Astrocyte (in vitro differentiated cells and primary cell): ENCODE measurements at places on chromosomes 2 and 18. TPM values are rescaled to one million over a fixed set of nuclear protein-coding genes. Genes with fewer than 3 reads are reported as not detected.

GRCh38 chr2:8479298-8479697 lies 202.6 kb upstream of the ID2 start:
- no peak for DNase-seq

Gene OR6B2
- total RNA-seq, result not detected in 2 replicates

Gene LIMS2
- 73.3 and 75.1 TPM in 2 replicates for total RNA-seq

Gene GALNT3
- total RNA-seq, result 16.4 and 19.9 TPM in 2 replicates

GRCh38 chr2:216516730-216517350 lies 18.2 kb downstream of the RPL37A start:
- DNase-seq, result peak; percentile 25

GRCh38 chr2:48943436-48943835 lies 187.9 kb upstream of the LHCGR start:
- peak; percentile 67 for DNase-seq

Gene APOB
- total RNA-seq, result 0.05 and 0.07 TPM in 2 replicates

DNA sequence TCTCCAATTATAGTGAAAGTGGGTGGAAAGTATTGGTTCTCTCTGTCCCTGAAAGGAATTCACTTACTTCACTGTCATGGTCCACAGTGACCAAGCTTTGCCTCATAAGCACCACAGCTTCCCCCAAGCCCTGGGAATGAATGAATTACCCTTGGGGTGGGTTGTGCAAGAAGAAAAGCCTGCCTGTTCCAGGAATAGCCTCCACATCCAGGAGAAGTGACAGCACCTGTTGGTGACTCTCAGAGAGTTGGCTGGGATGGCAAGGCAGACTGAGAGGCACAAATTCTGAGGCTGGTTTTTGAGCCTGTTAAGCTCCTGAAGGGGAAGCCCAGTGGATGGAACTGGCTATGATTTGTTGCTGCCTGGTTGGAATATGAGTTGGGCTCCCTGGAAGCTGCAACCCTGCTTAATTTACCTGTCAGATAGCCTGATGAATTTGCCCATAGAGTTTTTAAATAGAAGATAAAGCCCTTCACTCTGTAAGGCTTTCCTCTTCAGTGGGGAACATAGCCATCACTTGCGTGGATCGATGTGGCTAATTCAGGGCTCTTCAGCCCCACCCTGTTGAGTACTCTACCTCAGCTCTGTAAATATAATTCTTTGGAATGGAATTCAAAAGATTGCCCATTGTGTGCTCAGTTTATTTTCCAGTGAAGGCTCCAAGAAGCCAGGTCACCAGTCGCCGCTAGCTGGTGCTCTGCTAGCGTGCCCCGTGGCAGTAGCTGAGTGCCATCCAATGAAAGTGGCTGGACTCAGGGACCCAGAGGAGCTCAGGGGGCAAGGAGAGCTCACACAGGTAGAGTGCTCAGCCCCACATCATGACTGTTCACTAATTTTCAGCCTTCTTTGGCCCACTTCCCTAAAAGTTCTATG lies 479.3 kb downstream of the IRS1 start:
- no peak for DNase-seq

- peak; percentile 70 for DNase-seq
These were observed 250.5 kb upstream of the NETO1 start for GRCh38 chr18:73118121-73118816.

GRCh38 chr2:121298476-121298875 lies 13.5 kb upstream of the TFCP2L1 start:
- no peak for DNase-seq

Gene NGEF
- 0.16 and 0.22 TPM in 2 replicates for total RNA-seq

DNA sequence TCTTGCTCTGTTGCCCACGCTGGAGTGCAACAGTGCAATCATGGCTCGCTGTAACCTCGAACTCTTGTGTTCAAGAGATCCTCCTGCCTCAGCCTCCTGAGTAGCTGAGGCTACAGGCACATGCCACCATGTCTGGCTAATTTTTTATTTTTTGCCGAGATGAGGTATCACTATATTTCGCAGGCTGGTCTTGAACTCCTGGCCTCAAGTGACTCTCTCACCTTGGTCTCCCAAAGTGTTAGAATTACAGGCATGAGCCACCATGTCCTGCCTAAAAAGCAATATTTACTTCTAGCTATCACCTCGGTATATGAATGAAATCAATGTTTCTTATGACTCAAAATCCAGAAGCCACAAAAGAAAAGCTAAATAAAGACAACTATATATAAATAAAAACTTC lies 2.2 kb downstream of the BUB1 start:
- no peak for DNase-seq

DNA sequence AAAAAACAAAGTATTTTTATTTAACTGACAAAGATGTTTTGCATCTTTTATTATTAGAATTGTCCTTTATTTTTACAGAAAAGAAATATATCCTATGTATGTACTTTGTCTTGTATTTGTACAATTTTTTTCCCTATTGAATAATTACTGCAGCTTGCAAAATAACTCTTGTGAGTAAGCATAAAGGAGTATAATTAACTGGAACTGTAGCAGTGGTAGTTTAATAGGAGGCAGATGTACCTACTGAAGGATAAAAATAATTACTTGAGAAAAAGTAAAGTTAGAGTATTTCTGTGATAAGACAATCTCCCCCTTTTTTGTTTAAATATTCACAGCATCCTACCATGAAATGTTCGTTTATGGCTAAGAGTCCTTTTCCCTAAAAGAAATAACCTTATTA lies 34.7 kb downstream of the EHBP1 start:
- no peak for DNase-seq

DNA sequence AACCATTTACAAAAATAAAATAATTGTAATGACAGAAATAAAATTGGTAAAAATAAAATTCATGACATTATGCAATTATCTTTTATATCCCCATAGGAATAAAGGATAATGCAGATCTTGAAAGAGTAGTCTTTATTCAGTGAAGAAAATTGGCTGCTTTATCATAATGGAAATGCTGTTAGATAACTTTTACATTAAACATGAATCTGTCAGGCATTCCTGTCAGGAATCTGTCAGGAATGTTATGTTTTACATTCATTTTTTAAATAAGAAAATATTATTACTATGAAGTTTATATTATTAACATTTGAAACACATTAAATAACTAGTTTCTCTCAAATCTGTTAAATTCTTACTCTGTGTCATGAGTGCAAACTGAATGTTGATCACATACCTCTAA lies 1024.7 kb upstream of the TMEFF2 start:
- DNase-seq, result no peak

- no peak for DNase-seq
These were observed 421.6 kb upstream of the CHST9 start for GRCh38 chr18:27606741-27607140.

GRCh38 chr2:11876889-11877288 lies 130.5 kb downstream of the LPIN1 start:
- DNase-seq, result no peak

Gene SERPINB8
- 13.1 and 14.1 TPM in 2 replicates for total RNA-seq

DNA sequence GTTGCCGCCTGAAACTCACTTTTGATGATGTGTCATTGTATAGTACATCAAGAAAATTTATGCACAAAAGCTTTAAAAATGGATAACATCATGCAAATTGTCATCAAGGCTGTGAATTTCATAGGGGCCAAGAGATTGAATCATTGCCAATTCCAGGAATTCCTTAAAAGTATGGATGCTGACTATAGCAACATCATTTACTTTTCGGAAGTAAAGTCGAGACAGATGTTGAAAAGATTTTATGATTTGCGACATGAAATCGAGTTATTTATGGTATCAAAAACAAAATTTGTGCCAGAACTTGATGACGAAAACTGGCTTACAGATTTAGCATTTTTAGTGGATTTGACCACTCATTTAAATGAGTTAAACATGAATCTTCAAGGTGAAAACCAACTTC lies 56.3 kb downstream of the ASB1 start:
- DNase-seq, result no peak

- no peak for DNase-seq
These were observed 340.3 kb downstream of the PLCL1 start for GRCh38 chr2:198144660-198145059.

GRCh38 chr2:75853436-75853835 lies 142.7 kb upstream of the GCFC2 start:
- peak; percentile 86 for DNase-seq

- DNase-seq, result no peak
These were observed 73.5 kb upstream of the SERTAD2 start for GRCh38 chr2:64727013-64727767.

Gene DYNC1I2
- total RNA-seq, result 117 and 121 TPM in 2 replicates

DNA sequence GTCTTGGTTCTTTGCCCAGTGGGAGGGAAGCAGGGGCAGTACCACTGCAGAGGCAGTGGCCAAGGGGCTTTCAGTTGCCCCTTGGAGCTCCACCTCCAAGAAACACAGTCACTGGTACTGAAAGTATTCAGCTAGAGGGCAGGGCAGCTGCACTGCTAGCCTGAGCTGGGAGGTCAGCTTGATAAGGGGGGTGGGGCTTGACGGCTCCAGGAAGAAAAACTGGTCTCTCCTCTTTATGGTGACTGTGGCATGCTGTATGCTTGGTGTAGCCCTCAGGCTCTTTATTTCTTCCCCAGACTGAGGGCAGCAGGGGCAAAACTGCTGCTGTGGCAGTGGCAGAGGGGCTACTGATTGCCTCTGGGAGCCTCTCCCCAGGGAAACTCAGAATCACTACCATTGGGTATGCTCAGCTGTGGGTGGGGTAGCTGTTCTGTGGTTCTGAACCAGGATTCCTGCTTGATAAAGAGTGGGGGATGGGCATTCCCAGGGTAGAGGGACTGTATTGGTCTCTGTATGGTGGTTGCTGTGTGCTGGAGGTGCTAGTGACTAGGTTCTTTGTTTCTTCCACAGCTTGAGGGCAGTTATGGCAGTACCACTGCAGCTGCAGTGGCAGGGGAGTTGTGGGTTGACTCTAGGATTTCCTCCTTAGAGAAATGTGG lies 134.6 kb upstream of the SCN7A start:
- DNase-seq, result no peak

GRCh38 chr2:108446703-108447102 lies 2.3 kb upstream of the GCC2 start:
- no peak for DNase-seq

Gene RSAD2
- total RNA-seq, result 9.5 and 11.8 TPM in 2 replicates

Gene AFF3
- total RNA-seq, result 14.7 and 24.1 TPM in 2 replicates

DNA sequence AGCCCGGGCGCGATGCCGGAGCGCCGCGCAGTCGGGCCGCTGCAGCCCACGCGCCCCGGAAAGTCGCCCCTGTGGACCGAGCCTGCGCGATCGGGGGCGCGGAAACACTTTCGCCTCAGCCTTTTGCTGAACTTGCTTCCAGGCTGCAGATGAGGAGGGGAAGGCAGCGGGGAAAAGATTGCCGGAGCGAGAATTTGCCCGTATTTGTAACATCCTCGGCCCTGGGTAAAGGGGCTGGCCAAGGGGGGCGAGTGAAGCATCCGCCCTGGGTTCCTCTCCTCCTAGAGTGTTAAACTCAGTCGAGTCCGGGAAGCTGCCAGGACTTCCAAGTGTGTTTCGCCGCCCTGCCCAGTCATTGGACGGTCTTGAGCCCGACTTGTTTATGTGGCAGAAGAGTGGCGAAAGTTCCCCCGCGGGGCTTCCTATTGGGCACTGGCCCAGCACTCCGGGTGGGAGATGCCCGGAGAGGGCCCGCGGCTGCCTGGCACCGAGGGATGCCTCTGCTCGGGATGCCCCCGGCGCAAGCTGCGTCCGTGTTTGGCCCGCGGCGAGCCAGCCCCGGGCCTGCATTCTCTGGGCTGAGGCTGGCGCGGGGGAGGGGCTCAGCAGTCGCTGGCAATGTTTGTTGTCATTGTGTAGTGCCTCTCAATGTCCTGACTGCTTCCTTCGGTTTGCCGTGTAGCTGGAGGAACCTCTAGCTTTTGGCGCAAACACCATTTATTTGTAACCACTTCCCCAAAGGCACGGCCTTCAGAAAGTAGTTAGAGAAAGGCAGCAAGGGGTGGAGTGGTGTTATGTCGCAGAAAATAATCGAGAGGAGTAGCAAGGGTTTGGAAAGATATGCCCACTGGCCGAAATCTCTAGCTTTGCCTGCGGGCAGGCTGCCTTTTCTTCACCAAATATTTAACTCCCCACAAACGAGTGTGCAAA lies 1.1 kb downstream of the CYBRD1 start:
- peak; percentile 77 for DNase-seq

- no peak for DNase-seq
These were observed 141.5 kb downstream of the SPHKAP start for GRCh38 chr2:228039752-228040534.

Gene REG1B
- total RNA-seq, result not detected in 2 replicates

DNA sequence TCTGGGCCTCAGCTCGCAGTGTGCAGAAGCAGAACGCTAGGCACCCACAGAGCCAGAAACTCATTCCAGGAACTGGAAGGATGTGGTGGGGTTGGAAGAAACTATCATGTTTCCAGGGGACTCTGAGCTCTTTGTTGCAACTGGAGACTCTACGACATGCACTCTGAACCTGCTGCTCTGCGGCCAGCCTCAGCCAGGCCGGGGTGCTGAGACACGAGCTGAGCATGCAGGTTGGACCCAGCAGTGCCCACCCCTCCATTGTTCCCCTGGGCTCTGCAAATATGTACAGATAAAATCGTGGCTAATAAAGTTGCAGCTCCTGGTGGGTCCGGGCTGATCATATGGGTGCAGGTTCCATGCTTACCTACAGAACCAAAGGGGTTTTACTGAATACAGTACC lies 37.6 kb upstream of the ARL4C start:
- DNase-seq, result no peak
